ENCODE measurements at places on chromosomes 2 and 18.

DNA sequence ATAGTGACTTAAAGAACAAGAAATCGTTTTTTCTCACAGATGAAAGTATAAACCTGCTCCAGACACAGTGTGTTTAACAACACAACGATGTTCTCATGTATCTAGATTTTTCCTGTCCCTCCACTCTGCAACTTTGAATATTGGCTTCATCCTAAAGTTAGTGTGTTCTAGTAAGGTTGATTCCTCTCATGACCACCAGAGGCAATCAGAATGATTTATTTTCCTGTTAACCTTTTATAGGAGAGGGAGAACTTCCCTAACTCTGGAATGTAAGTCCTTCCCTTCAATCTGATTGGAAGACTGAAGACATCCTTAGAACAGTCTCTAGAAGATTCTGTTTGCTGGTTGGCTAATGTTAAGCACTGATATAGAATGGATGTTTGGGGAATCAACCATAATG is 41.0 kb upstream of the TAF4B start:
- no peak for DNase-seq

DNA sequence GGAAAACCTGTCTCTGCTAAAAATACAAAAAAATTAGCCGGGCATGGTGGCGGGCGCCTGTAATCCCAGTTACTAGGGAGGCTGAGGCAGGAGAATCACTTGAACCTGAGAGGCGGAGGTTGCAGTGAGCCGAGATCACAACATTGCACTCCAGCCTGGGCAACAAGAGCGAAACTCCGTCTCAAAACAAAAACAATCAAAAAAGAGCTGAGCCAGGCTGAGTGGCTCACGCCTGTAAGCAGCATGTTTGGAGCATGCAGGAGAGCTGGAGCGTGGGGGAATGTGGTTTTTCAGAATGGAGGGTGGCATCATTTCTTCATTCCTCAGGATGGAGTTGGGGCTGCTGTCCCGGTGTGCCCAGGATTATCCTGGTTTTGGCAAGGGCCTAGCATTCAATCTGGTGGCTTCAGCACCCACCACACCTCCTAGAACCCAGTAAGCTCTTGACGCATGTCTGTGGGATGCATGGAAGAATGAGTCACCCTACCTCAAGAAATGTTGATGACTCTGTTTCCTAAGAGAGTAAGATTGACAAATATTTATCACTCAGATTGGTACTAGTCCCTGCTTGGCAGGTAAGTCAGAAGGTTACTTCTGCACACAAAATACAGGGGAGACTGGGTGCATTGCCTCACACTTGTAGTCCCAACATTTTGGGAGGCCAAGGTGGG is 90.2 kb upstream of the ODC1 start:
- no peak for DNase-seq

DNA sequence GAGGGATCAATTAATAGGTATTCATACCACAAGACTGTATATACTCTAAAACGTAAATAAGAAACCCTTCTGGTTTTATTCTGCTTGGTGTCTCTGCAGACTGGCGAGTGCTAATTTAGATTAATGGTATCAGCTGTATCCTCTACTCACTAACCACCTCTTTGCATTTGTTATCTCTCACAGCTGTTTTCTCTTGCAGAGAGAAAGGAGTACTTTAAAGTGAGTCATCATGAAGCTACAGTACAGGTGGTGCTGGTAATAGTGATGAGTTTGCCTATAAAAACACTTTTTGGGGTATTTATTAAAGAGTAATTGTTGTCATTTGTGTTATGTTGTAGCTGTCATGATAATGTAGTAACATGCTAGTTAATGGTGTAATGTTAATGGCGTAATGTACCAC is 147.7 kb downstream of the NETO1 start:
- DNase-seq, result no peak

GRCh38 chr2:48699348-48699930 is 56.1 kb downstream of the LHCGR start:
- no peak for DNase-seq

DNA sequence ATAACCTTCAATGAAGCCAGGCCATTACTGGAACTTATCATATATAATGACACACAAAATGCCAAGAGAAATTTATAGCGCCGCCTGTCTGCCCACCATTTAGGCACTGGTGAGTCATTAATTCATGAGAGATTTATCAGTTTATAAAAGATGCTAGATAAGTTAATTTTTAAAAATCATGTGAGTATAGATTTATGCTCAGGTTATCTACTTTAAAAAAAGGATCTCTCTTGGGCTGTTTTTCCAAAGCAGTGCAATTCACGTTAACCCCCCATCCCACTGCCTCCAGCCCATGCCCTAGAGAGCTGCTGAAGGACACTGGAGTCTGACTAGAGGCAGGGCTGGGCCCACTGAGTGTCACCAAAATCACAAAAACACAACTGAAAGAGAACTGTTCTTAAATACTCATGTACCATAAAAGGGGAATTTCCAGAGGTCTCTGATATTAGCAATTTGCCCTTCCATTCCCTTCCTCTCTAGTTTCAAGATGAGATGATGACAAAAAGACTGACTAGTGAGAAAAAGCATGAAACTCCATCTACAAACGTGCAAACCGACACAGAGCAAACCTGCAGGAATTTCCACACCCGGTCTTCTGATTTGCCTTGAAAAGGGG is 160.8 kb downstream of the BCL2 start:
- DNase-seq, result no peak

GRCh38 chr2:10119601-10120157 is 2.9 kb upstream of the RRM2 start:
- DNase-seq, result no peak

DNA sequence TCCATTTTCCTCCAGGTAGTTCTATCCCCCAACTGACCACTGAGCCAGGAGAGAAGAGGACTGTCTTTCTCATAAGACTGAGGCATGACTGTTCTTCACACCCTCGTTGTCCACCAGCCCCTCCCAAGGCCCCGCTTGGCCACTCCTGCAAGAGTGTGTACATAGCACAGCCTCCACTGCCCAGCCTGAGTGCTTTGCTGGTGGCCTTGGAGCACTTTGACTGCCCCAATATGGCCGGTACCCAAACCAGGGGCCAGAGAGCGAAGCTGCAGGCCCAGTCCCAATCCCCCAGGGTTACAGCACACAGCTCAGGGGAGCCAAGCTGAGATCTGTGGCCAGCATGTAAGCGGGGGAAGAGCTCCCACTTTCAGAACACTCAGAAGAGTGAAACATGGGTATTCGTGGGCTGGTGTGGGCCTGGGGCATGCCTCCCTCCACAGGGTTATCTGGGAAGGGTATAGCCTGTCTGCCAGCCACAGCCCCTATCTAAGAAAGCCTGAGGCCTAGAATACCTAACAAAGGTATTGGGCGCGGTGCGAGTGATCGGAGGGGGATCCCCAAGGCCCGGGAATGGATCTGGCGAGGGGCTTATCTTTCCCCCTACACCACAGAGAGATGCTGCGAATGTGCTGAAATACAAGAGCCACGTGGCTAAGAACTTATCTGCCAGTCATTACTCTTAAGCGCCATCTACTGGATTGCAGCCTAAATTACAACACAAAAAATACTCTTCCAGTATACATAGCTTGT is 163.8 kb downstream of the WDPCP start:
- DNase-seq, result no peak

DNA sequence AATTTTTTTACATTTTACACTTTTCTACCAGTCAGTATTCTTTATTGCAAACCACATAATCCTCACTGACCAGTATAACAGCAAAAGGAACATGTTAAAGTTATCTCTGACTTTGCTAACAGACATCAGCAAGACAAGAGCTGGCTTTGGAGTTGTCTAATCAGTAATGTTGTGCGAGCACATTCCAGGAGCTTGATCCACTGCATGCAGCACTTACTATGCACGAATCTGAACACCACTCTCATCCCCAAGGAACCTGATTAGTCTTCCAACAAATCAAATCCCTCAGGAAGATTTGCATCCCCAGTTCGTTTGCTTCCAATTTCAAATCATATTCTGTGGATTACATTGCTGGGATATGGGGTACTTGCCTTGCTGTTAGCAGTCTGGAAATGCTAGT is 269.3 kb upstream of the EPC2 start:
- DNase-seq, result no peak

GRCh38 chr18:24395049-24395795 is 2.4 kb downstream of the OSBPL1A start:
- DNase-seq, result no peak

- DNase-seq, result no peak
These were observed 15.5 kb upstream of the CDC42EP3 start for GRCh38 chr2:37686792-37687526.

- DNase-seq, result no peak
These were observed 204.1 kb downstream of the NDUFA10 start for GRCh38 chr2:239820836-239821693.

DNA sequence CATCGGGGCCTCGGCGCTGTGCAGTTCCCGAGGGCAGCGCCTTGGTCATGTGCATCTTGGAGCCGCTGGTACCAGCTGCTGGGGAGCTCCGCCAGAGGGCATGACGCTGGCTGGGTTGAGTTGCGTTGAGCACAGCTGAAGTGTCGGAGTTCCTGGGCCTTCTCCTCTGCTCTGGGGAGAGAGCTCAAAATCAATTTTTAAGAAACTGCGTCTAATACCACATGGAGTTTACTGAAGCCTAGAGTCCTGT is 48.7 kb downstream of the GREB1 start:
- DNase-seq, result no peak

GRCh38 chr2:98556344-98557033 is 51.8 kb downstream of the COA5 start:
- no peak for DNase-seq

GRCh38 chr2:181404472-181404871 is 52.7 kb upstream of the ITGA4 start:
- no peak for DNase-seq

DNA sequence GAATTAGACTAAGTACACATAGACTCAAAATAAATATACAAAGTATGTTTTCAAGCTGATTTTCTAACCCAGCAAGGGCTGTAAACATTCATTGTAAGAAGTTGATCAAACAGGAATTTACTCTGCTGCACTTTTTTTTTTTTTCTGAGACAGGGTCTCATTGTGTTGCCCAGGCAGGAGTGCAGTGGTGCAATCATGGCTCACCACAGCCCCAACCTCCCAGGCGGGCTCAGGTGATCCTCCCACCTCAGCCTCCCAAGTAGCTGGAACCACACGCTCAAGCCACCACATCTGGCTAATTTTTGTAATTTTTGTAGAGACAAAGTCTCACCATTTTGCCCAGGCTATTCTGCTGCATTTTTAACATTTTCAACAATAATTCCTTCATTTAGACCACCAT is 8.3 kb upstream of the CFLAR start:
- no peak for DNase-seq
